Stimulated activated CD4-positive, alpha-beta T cell treated with anti-CD3 and anti-CD28 coated beads, Interleukin-4, amount 100 ng/mL, for 1 hour (primary cell): ENCODE measurements at places on chromosomes 1 and 21.

DNA sequence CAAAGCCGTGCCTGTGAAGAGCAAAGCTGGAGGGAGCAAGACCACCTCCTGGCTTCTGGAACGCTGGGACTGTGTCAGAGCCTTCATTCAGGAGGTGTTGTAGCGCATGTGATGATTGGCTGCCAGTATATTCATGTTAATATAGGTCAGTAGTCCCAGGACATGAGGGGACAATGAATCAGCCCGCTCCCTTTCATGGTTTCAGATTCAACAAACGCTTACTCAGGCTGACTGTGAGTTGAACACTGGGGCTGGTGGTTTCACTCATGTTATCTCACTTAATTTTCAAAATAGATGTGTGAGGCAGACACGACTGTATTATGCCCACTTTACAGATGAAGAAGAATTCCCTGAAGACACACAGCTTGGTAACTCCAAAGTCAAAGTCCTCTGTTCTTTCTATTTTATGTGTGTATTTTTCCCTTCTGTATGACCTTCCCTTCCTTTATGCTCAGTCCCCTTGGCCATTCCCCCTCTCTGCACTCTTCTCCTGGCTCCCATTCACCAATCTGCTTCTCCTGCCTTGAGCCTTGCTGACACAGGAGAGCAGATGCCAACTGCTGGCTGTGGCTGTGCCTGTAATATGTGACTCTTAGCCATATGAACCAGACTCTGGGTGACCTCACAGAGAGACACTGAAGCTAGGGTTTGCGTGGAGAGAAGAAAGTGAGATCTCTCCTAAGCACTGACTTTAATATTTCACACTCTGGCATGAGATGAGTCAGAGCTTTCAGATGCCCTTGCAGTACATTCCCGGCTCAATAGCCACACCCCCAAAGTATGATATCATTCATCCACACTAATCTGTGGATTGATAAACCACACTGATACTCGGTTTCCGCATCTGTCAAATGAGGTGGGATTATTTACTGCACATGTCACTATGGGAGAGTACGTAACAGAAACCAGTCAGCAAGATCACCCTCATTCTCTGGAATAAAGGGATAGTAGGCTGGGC is 31.4 kb upstream of the KIRREL1 start:
- no peak for DNase-seq

DNA sequence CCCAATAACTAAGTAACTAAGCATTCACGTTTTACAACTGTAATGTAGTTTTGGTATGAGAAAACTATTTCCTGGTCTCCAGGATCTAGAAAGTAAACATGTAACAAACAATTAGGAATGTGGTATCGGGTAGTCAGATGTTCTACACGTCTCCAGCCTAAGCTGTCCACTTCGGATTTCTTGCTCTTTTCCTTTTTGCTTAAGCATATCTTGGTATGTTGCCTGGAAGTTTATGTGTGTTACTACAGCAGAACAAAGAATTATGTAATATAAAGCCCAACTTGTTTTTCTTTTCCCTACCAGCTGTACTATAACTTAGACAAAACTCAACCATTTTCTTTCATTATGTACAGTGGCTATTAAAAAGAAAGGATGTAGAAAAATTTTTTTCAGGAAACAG is 20.4 kb upstream of the WARS2 start:
- no peak for DNase-seq

DNA sequence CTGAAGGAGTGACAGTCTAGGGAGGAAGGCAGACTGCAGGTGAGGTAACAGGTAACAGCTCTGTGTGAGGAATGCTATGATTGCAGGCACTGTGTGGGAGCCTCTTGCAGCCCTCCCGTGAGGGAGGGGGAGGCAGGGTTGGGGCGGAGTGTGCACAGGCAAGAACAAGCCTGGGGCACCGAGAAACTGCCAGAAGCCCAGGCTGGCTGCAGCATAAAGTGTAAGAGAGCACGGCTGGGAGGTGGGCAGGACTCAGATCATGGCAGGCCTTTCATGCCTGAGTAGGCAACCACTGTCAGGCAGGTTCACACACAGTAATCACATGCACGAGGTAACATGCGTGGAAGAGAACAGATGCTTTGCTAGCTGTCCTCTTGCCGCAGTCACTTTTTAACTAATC is 11.3 kb upstream of the RHEX start:
- no peak for DNase-seq

DNA sequence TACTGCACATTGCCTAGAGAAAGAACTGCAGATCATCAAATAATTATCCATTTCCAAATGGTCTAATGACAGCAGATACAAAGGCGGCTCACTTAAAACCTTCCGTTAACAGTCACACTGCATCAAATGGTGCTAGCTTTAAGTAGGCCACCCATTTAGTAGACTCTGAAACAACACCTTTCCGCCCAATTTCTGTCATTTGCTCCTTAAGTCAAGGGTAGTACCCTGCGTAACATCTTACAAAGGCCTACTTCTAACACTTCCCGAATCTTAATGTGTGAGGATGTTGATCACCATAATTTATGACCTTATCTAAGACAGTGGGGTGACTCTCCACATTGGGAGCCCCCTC is 692 bp upstream of the RALGPS2 start:
- DNase-seq = no peak

GRCh38 chr1:200041337-200042118 is 14.0 kb downstream of the NR5A2 start:
- DNase-seq = no peak
